ENCODE measurements at places on chromosomes 7 and 10.
A peak's percentile ranks its signal among the peaks of the same experiment; 100 is the strongest.

DNA sequence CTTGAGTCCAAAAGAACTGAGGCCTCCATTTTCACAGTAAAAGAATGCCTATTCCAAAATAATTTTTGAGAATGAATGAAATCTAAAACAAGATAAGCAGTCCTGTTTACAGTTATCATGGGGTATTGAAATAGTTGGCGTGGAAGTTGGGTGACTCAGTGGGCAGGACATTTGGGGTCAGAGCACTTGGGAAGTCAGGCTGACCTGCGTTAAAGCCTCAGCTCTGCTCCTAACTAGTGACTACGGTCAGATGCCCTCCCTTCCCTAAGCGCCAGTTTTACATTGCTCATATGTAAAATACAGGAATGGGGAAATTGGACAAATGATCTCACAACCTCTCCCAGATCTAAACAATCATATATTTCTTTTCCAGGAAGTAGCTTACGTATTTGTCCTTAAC, 2.3 kb upstream of the PAPSS2 start:
- DNase-seq, result no peak

DNA sequence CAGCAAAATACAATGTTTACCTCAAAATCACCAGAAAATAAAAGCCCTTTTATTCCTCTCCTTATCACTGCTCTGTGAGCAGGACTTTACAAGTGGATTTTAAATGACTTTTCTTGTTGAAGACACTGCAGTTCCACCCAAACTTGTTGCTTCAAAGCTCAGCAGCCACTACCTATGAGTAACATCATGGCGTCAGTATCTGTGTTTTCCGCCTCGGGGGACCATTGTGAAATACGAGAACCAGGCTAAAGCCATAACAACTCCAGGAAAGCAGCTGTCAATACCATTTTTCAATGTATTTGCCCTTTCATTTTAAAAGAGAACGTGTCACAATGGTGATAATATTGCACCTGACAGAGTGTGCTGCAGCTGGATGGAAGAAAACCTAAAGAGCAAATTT, 284.0 kb upstream of the RNF32 start:
- DNase-seq, result no peak

- DNase-seq, result no peak
These were observed 20.2 kb downstream of the RAMP3 start for GRCh38 chr7:45177801-45178200.

DNA sequence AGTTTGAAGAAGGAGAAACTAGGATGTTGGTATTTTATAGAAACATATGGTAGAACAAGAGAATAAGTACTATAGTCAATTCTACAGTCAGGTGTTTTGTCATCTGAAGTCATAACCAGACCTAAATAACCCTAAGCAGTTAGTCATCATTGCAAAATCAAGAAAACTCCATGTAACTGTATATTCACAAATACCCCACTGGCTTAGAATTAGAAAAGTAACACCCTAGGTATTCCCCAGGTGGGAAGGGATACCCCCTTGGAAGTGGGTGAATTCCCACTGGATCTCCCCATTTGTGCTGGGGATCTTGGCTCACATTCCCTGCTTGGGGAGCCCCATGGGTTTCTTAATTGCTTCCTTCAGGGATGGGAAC, 45.9 kb upstream of the ITGB8 start:
- DNase-seq, result no peak

DNA sequence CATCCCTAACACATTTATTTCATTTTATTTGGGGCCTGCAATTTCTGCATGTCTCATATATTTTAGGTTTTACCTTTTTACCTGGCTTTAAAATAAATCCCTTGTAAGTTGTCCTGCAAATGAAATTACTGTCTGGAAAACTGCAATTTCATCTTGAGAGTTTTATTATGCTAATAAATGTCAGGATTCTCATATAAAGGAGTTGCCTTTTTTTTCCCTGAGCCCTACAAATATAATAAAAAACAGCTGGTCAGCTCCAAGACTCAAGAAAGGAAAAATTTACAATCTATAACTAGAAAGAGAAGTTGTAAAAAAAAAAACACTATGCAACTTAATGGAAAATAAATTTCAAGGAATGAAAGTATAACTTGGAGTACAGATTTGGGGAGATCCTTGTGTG, 108.7 kb downstream of the SH2D4B start:
- no peak for DNase-seq

DNA sequence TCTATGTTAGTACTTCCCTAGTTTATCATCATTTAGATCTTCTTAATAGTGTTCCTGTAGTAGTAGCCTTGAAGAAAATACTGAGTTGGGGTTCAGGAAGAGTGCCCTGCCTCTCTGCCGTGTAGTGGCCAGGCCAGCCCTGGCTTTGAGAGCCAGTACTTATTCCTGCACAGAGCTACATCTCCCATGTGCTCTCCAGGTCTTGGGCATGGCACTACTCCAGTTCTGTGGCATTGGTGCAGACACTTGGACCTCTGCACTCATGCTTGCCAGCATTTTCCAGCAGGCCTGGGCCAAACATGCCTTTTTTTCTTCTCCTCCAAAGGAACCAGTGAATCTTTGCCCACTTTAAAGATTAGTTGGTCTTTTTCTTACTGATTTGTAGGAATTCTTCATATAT, 5.3 kb downstream of the GNG11 start:
- no peak for DNase-seq

DNA sequence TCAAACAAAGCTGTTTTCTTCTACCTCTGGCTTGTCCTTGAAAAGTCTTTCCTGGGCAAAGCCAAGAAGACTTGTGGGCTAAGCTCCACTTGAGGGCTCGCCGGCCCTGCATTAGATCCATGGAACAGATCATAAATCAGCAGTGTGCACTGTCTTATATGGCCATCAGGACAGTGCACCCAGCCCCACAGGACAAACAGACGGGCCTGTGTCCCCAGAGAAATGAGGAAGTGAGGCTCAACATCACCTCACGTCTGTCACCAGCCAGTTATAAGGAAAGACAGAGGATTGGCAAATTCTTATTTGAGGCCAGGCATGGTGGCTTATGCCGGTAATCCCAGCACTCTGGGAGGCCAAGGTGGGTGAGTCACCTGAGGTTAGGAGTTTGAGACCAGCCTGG, 12.3 kb upstream of the IFT22 start:
- no peak for DNase-seq

GRCh38 chr10:63798599-63799498, 277.6 kb downstream of the REEP3 start:
- no peak for DNase-seq

DNA sequence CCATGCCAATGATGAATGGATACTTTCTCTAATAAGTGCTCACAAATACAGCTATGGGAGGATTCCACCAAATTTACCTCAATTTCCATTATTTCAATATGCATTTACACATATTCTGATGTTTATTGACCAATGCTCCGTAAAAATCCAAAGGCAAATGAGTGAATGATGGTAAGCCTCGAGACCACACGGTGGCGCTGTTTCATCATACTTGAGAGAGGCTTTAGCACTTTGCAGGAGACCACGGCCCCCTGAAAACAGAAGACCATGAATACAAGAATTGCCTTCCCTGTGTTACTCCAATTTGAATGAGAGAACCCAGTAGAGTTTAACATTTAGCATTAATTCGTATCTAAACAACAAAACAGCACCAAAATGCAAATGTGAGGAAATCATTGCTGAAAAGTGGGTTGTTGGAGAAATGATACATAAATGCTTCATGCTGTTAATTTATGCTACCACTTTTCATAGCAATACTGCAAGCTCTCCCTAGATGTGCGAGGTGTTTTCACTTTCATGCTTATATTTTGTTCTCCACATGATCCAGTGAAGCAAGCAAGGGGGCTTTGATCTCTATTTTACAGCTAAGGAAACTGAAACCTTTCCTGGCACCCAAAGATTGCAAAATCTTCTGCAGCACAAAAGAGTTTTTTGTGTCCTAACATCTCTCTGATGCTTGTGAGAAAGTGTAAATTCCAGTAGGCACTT, 35.4 kb downstream of the TRIL start:
- peak; percentile 66 for DNase-seq

- DNase-seq, result no peak
These were observed 79.0 kb upstream of the LSM8 start for GRCh38 chr7:118104812-118105441.

DNA sequence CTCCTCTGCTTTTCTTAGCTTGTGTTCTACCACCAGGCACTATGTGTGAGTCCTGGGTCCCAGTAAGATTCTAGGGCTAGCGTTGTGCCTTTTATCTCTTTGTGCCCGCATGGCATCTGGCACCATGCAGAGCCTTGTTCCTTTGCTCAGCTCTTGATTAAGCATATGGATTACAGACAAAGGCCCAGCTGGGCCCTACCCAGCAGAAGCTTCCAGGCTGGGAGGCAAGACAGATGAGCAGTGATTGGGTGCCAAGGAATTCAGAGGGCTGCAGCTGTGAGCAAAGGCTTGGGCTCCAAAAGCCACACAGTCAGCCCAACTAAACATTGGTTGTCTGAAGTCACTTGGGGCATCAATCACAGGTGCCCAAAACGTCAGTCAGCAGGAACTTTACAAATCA, 2.0 kb downstream of the ACSM6 start:
- DNase-seq, result no peak

DNA sequence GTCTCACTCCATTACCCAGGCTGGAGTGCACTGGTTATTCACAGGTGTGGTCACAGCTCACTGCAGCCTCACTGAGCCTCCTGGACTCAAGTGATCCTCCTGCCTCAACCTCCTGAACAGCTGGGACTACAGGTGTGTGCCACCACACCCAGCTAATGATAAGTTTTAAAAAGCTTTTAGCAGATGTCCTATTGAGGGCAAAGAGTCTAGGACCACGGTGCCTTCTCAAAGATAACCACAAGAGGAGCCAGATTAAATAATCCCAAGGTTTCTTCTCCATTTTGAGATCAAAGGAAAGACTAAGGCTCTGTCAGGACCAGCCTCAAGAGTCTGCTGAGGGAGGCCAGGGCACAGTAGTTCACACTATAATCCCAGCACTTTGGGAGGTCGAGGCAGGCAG, 4.7 kb downstream of the ATP5MF start:
- DNase-seq, result no peak

DNA sequence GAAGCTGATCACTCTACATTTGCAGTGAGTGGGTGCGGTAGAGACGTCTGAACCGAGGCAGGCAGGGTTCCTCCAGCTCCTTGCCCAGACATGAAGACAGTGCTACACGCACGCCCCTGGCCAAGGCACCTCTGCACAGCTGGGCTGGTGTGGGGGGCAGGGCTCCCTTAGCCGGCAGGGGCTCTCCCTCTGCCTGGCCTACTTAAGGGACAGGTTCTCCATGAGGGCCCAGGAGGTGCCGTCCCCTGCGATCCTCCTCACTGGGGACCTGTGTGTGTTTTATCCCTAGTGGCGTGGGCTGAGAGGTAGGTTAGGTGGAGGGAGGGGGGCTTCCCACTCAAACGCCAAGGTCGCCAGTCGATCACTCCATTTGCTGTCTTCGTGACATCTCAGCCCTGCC, 35.3 kb downstream of the IL15RA start:
- no peak for DNase-seq

DNA sequence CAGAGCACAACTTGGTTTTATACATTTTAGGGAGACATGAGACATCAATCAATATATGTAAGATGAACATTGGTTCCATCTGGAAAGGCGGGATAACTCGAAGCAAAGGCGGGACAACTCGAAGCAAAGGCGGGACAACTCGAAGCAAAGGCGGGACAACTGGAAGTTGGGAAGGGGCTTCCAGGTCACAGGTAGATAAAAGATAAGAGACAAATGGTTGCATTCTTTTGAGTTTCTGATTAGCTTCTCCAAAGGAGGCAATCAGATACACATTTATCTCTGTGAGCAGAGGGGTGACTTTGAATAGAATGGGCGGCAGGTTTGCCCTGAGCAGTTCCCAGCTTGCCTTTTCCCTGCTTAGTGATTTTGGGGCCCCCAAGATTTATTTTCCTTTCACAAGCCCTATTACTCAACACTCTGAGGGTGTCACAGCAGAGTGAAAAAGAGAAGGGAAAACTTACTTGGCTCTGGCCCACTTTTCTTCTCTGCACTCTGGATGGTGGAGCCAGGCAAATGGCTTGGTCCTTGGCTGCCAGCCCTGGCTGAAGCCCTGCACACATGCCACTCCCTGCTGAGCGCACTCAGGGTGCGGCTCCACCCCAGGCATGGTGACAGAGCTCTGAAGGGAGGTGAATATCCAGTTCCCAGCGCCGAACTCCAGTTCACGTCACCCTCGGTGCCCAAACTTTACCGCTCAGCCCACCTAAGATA, 46.7 kb downstream of the PARD3 start:
- no peak for DNase-seq
